ENCODE measurements at places on chromosomes 12 and 14.

GRCh38 chr14:92926180-92926845 lies 3.4 kb downstream of the CHGA start:
- DNase-seq: no peak

GRCh38 chr12:53380794-53381730 lies 1.1 kb downstream of the SP1 start:
- DNase-seq: no peak

DNA sequence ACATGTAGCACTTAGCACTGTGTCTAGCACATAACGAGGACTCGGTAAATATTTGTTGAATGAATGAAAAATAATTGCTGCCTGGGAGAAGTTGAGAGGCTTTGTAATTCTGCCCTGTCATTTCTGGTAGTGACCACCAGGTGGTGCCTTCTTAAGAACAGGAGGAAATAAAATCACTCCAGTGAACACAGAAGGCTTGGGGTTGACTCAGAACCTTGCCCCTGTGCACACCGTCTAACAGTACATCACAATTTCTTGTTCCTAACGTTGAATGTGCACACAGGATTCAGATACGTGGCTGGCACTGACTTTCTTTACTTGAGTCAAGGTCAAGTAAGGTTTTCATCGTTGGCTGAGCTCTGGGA lies 91.8 kb downstream of the RGS6 start:
- DNase-seq: no peak

DNA sequence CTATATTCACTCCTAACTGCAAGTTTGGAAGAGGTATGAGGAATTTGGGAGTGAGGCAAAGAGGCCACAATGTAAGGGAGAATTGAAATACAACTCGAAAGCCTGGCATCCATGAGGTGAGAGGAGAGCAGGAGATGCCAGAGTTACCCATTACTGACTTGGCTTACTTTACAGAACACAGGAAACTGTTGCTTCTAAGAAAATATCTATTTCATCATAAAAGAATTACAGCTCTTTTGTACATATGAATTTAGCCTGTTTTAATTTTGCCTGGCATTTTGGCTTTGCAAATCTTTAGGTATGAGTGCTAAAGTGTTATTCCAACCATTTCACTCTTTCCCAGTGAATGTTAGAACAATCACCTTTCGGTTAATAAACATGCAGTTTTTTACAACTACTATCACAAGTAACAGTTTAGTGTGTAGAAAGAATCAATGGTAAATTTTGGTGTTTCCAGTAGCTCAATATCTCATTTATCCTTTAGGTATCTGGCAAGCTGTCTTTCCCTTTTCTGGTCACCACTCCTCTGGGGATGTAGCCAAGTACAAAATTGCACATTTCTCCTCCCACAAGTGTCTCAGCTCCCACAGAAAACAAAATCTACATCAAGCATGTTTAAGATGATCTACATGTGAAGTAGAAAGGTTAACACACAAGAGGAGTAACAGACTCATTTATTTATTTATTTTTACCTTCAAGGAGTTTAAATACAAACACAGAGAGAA lies 196.6 kb upstream of the DCN start:
- DNase-seq: no peak

GRCh38 chr12:56914256-56914655 lies 20.0 kb downstream of the SDR9C7 start:
- no peak for DNase-seq

DNA sequence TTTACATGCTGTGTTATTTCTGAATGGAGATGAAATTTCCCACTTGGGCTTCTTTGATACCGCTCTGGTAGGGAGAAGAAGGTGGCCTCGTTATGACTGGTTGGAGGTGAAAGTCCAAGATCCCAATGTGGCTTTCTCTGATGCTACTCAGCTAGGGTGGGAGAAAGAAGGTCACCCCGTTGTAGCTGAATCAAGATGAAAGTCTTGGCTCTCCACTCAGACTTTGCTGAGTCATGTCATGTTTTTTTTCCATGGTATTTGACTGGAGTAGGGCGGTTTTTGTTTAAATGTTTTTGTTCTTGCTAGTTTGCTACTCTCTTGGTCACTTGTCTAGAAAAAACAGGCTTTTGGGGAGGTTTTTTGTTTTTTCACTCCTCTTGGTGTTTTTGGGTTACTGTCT lies 2.4 kb upstream of the PDE6H start:
- no peak for DNase-seq

- DNase-seq: no peak
These were observed 72.1 kb downstream of the PLEKHA5 start for GRCh38 chr12:19201661-19202060.

DNA sequence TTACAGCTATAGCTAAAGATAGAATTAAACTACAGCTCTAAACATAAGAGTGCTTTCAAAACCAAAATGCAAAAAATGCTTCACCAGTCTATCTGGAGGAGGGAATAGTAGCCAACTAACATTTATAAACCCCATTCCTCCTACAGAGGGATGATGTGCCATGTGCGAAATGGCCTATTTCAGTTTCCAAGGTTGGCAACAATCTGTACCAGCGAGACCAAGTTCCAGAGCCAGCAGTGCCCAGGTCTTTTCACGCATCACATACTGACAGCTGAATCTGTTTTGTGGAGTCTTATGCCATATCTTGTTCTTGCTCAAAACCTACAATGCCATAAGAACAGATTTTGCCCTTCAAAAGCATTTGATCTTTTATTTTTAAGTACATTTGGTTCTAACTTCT lies 24.5 kb downstream of the NELL2 start:
- DNase-seq: no peak

DNA sequence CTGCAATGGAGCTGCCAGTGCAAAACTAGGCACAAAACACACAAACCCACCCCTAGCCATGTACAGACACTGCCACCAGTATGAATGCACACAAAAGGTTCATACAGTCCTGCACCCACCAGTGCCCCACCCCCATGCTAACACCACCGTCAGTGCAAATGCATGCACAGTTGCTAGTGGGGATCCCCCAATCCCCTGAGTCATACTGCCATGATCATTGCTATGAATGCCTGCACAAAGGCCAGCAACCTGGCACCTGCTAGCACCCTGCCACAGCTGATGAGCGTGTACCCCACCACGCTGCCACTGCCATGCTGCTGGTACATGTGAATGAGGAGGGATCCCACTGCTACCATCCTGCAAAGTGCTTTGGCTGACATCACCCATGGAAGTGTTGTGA lies 23.9 kb downstream of the PZP start:
- DNase-seq: no peak

DNA sequence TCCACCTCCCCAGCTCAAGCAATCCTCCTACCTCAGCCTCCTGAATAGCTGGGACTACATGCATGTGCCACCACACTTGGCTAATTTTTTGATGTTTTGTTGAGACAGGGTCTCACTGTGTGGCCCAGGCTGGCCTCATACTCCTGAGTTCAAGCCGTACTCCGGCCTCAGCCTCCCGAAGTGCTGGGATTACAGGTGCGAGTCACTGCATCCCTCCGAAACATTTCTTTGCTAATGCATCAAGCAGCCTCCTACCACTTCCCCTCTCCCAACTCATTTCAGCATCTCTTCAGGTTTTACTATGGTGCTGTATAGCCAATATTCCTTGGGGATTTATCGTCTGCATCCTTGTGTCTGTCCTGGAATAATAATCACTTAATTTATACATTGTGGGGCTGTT lies 2.3 kb upstream of the SLC22A17 start:
- no peak for DNase-seq

GRCh38 chr14:30840086-30840779 lies 34.1 kb upstream of the COCH start:
- DNase-seq: no peak

Data from stimulated activated CD4-positive, alpha-beta T cell treated with anti-CD3 and anti-CD28 coated beads, Interleukin-2, amount 100 ng/mL, for 48 hours (primary cell).